ENCODE measurements at places on chromosomes 1 and 21.

GRCh38 chr1:39876144-39876543 lies 7.2 kb downstream of the TRIT1 start:
- DNase-seq: no peak

- no peak for DNase-seq
Measured at GRCh38 chr1:96400089-96400488, 321.5 kb upstream of the PTBP2 start.

DNA sequence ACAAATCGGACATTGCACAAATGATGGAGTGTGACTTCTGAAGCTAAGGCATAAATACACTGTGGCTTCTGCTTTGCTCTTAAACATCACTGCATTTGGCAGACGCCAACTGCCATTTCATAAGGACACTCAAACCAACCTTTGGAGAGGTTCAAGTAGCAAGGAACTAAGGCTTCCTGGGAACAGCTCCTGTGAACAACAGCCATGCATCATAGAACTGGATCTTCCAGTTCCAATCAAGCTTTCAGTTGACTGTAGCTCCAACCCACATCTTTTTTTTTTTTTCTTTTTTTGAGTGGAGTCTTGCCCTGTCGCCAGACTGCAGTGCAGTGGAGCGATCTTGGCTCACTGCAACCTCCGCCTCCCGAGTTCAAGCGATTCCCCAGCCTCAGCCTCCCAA lies 10.7 kb upstream of the HUNK start:
- no peak for DNase-seq

- no peak for DNase-seq
Measured at GRCh38 chr21:34825948-34826548, 157.3 kb downstream of the CLIC6 start.

All from Caki2 (cell line).